HL-60 (cell line): ENCODE measurements at places on chromosomes 5 and 9.

DNA sequence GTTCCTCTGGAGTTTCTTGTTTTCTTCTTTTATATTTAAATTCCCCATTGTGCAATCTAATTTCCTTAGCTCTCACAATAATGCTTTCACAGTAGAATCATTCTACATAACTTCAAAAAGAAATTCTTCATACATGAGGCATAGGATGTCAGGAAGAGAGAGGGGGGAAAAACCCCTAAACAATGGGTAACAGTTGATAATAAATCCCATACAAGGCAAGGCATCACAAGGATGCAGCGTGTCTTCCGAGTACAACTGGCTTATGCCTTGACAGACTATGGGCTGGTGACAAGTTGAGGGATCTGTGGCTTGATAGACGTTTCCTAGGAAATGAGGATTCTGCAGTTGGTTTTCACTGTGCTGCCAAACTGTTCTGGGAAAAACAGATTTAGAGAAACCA is 247.4 kb downstream of the ARL15 start:
- no peak for DNase-seq

DNA sequence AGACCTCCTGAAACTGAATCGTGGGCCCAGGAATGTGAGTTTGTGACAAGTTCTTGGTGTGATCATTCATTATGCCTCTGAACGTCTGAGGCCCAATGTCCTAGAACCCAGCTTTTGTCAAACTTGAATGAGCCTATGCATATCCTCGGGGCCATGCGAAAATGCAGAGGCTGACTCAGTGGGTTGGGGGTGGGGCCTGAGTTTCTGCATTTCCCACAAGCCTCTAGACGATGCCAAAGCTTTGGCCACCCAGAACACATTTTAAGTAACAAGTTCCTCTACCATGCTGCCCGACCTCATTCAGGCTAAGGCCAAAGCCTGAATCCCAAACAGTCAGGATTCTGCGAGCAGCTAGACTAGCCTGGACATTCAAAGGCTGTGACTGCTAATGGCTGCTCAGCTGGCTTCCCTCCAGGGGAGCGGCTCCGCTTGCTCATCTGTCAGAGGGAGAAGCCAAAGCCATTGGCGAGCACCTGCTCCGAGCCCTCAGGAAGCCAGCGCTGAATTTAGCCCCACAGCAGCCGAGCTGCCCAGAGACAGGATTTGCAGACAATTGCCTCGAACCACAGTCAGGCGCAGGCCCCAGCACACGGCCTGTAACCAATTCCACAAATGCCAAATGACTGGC is 177.5 kb downstream of the ZDHHC21 start:
- no peak for DNase-seq

GRCh38 chr9:116383133-116383532 is 229.5 kb downstream of the PAPPA start:
- no peak for DNase-seq

DNA sequence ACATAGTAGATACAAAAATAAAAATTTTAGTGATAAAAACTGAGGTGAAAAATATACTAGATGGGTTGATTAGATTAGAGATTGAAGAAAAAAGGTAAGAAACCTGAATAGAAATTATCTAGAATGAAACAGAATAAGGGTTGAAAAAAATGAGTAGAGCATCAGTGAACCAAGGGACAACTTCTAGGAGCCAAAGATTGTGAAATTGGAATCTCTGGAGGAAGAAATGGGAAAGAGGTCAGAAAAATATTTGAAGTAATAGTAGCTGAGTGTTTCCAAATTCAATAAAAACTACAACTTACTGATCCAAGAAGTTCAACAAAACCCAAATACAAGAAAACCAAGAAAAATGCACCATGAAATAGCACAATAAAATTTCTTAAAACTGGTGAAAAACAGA is 116.6 kb upstream of the STARD4 start:
- DNase-seq: no peak

DNA sequence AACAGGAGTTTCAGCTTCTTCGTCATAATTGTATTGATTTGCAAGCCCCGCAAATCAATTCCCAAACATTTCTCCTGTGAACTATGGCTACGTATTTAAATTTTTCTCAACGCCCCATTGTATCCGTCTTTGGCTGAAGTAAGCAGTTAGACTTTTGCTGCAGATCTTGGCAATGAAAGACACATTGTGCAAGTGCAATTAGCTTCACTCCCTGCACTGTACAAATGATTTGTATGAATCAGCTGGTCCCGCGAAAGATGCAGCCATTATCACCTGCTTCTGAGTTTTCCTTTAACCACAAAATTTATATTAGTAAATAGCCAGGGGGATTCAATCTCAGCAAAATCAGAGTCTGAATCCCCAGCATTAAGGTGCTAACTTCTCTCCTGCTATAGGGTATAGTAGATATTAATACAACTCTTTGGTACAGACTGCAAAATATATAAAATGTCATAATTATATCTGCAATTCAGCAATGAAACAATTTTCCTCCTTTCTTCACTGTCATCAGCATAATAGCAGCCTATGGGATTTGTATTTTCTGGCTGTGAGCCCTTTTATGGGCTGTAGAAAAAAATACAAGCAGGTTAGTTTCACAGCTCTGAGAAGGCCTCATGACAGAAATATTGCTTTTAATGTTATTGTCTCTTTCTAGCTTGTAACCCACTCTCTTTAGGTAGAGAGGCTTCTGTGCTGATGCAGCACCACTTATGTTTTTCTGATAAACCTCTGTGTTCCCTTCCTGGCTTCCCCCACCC is 68.4 kb upstream of the SMARCA2 start:
- no peak for DNase-seq

- no peak for DNase-seq
Measured at GRCh38 chr9:77999231-77999631, 32.4 kb downstream of the GNAQ start.

- DNase-seq: peak; percentile 81
Measured at GRCh38 chr9:110183208-110184145, 24.5 kb downstream of the C9orf152 start.

GRCh38 chr5:139774980-139775661 is 20.5 kb upstream of the PSD2 start:
- DNase-seq: peak; percentile 47

DNA sequence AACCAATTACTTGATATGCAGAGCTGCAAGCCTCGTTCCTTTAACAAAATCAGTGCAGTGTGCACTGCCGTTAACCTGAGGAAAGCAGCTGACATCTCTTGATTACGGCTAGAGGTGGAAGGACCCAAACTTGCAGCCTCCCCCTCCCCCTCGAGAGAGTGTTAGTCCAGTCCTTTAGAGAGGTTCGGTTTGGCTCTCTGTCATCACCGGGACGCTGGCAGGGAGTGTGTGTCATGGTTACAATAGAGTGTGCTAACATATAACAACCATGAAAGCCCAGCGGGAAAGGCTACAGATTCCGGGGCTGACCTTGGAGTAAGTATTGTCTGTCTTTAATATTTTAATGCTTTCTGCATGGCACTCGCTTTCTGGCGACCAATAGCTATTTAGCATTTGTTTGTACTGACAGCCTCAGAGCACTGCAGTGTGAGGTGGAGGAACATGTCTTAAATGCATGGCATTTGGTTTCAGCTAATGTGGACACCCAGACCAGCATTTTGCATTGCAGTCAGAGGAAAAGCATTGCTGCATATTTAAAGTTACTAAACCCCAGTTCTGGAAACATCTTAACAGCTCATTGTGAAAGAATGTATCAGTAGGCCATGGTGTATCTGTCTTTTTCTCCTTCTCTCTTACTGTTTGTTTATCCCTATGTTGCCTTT is 237.5 kb downstream of the CD180 start:
- DNase-seq: no peak

- DNase-seq: no peak
Measured at GRCh38 chr5:14272548-14273205, 129.5 kb downstream of the TRIO start.

- DNase-seq: peak; percentile 26
Measured at GRCh38 chr5:25489834-25490538, 845.2 kb upstream of the CDH10 start.

- no peak for DNase-seq
Measured at GRCh38 chr5:92514896-92515295, 1066.1 kb downstream of the NR2F1-AS1 start.

DNA sequence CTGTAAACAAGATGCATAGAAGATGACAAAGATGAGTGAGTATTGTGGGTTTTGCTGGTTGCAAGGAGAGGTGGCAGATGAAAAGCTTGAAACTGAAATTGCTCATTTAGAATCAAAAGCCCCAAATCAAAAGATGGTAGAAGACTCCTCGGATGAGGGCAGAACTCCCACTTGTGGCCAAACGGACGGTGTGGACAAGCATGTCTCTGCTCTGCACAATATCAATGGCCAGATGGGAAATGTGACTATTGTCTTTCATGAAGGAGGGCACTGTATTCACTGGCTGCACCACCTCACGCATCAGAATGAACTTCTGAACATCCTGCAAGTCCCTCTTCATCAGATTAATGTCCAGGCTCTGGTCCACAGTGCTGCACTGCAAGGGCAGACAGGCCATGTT is 541.7 kb downstream of the MTRR start:
- no peak for DNase-seq

- no peak for DNase-seq
Measured at GRCh38 chr5:158534203-158534602, 565.5 kb downstream of the EBF1 start.

DNA sequence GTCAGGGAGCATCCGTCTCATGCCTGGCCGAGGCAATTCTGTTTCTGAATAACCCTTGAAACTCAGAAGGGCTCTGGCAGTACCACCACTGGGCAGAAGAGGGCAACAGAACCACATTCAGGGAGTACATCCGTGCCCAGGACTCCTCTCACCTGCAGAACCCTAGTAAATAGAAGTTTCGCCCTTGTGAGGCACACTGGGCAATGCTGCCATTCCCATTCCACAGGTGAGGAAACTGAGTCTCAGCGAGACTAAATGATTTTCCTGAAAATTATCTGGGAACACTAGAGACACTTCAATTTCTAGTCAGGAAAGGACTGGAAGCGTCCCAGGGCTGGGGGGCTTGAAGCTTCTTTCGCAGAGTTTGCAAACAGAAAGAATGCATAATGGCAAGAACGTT is 74.7 kb downstream of the FGF1 start:
- DNase-seq: no peak

GRCh38 chr9:12652973-12653372 is 40.2 kb upstream of the TYRP1 start:
- DNase-seq: no peak

DNA sequence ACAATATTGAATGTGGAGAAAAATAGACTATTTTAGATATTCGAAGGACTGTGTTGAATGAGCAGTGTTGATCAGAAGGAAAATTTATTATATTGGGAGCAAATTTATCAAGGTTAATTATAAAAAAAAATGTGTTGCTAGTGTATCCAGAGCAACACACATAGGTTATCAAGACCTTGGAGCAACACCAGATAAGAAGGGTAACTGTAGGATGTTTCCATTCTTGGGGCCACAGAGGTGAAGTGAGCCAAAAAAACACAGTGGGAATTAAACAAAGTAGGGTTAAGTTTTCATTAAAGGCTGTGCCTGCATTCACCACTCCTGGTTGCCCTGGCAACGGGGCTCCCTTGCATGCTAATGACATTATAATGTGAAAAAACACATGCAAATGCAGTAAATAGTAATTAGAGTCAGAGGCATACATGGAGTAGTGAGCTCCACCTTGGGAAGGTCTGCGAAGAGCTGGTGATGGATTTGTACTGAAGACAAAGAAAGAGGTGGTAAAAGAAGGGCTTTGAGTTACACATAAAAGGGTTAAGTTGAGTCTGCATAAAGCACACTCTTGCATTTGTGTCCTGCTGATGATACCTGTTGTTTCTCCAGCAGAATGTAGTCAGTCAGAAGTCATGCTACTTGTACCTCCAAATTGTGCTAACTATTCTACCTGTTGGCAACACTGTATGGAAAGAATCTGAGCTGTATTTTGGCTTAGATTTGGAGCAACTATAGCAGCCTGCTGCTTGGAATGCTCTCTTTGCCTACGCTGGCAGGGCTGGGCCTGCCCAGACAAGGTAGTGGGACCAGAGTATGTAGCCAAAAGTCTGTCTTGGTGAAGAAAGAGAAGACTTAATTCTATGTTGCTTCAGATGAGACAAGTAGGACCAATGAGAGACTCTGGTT is 59.6 kb downstream of the ATG10 start:
- no peak for DNase-seq

- DNase-seq: no peak
Measured at GRCh38 chr9:110180511-110181434, 27.2 kb downstream of the C9orf152 start.

DNA sequence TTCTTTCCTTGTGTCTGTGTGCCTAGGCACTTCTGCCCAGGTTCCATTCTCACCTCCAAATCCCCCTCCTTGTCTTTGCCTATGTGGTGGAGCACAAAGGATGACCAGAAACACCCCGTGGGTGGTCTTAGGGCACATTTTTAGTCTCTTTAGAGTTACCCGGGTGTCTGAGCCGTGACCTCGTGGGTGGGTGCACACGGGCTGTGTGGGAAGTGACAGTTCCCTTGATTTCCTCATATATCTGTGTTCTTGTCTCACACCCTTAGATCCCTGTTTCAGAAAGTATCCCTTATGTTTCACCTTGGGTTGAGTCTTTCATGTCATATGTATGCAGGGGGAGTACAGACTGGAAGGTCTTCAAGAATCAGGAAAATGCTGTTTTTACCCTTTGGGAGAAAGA is 13.4 kb upstream of the SMIM32 start:
- DNase-seq: no peak

GRCh38 chr9:118000581-118000980 is 296.4 kb downstream of the TLR4 start:
- no peak for DNase-seq

DNA sequence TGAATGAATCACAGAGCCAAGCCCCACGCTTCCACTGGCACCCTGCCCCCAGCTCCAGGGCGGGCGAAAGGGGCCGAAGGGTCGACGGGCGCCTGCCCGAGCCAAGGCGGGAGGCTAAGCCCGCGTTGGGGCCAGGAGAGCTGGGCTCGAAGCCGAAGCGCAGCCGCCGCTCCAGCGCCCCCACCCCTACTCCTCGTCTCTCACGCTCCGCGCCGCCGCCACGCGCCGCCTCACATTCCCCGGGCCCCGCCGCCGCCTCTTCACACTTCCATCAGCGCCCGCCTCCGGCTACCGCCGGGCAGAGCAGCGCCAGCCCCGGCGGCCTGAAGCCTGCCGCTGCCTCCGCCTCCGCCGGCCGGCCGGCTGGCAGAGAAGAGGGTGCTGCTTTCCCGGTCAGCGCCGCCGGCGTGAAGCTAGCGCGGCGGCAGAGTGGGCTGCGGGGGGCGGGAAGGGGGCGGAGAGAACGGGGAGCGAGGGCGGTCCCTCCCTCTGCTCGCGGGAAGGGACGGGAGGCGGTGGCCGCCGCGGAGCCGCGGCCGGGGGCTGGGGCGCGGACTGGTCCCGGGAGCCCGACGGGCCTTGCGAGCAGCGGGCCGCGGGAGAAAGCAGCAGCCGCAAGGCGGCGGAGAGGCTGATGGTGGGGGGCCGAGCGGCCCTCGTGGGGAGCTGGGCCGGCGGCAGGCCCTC is at the start of gene HOMER1:
Gene HOMER1, minus strand, starts transcription at position 431 of the 687 bp plus-strand sequence. CDS start 1,360 bp downstream, outside the sequence.
- peak; percentile 22 for DNase-seq

- peak; percentile 34 for DNase-seq
Measured at GRCh38 chr9:135990468-135991429, 29.6 kb upstream of the UBAC1 start.

DNA sequence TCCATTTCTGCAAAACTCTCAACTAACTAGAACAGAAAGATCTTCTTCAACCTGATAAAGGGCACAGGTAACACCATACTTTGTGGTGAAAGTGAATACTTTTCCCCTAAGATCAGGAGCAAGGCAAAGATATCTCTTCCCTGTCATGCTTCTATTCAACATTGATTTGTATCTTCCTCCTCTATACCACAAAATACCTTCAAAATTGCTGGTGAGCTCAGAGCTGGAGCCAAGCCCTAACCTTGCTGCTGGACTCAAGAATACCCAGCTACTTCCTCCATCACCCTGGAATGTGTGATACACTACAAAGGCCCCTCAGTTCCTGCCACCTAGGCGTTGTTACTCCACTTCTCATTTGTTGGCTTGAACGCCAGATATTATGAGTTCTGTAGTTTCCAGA is 499.0 kb downstream of the ACTL7B start:
- no peak for DNase-seq
